ENCODE measurements at places on chromosomes 1 and 21.
A peak's percentile ranks its signal among the peaks of the same experiment; 100 is the strongest.

GRCh38 chr1:91897016-91897415 lies 11.1 kb upstream of the TGFBR3 start:
- no peak for DNase-seq

DNA sequence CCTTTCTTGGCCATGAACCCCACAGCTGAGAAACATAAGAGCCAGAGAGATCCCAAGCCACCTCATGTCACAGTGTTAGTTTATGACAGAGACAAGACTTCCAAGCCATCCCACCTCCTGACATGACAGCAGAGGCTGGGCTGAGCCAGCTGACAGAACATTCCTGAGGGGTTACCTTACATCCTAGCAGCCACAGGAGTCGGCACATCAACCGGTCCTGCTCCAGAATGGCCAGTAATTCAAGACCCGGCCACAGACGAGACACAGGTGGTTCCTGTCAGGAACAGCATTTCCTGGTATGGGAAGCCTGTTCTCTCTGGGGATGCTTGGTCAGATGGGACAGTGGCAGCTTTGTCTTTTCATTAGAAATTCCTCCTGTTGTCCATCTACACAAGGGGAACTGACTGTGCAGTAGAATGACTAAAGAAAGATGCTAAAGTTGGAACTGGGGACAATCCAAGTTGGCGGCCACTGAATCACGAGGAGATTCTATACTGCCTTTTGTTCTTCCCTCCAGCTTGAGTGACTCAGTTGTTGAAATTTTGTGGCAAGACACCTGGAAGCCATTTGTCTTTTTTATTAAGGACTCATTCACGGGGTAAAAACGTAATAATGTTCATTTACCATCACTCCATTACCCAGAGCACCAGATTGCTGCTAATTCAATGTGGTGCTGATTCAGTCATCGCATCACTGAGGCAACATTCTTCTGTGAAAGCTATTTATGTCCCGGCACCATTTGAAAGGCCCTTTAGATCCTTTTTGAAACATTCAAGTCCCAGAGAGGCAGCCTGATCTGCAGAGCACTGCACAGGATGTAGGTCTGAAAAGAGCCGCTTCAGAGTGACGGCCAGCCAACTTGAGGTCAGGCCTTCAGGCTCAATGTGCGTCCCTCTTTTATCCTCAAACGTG lies 37.2 kb upstream of the NPL start:
- DNase-seq, result no peak

- DNase-seq, result no peak
These were observed 981.7 kb upstream of the B3GALT2 start for GRCh38 chr1:194167956-194168640.

DNA sequence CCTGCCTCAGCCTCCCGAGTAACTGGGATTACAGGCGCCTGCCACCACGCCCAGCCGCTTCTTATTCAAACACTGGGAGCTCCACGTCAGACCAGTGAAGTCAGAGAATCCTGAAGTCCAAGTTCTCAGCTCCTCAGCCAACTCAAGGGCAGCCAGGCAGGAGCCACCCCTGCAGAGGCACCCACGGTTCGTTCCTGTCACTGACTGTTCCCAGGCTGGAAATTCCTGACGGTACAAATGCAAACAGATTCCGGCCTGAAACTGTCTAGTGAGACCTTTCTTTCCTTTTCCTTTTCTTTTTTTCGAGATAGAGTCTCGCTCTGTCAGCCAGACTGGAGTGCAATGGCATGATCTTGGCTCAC lies 11.7 kb downstream of the SLC35E2B start:
- DNase-seq, result peak; percentile 23

- no peak for DNase-seq
These were observed 129.0 kb upstream of the TMPRSS2 start for GRCh38 chr21:41636636-41637630.

- no peak for DNase-seq
These were observed 7.5 kb downstream of the MX2 start for GRCh38 chr21:41369105-41369919.

All from left lobe of liver (tissue), 2 donors.